ENCODE measurements at places on chromosomes 13 and 19.

DNA sequence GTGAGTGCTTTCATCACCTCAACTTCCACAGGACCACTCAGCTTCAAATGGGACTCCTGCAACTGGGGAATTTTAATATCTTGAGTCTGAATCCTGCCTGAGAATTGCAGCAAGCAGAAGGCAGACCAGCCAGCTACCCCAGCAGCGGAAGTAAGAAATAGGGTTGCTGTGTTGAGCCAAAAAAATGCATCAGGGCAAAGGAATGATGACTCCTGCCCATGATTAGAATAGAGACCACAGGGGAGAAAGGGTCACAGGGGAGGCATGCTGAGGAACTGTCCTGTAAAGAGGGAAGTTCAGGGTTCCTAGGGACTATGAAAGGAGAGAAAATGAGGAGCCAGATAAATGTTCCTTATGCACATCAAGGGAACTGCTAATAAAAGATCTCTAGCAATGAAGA is 370.2 kb downstream of the KCTD12 start:
- DNase-seq, result no peak

- no peak for DNase-seq
Observed at GRCh38 chr19:2329149-2329478, 630 bp downstream of the SPPL2B start.

DNA sequence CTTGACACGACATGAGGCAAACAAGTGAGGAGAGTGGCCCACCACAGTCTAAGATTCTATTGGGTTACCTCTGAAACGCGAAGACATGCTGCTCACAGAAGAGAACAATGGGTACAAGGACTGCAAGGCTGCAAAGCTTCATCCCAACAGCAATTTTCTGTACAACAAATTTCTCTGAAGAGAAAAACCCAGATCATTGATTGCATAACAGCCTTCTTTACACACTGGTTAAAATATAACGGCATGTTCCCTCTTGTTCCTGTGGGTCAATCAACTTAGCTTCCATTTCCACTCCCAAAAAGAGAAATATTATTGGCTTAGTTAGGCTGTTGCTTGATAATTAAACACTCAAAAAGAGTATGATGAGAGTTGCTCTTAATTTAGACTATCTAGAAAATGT is at the start of gene CPB2:
Gene CPB2, minus strand, starts transcription at position 166 of the 400 bp plus-strand sequence. Its CDS starts 24 bp downstream, at position 142.
- no peak for DNase-seq

DNA sequence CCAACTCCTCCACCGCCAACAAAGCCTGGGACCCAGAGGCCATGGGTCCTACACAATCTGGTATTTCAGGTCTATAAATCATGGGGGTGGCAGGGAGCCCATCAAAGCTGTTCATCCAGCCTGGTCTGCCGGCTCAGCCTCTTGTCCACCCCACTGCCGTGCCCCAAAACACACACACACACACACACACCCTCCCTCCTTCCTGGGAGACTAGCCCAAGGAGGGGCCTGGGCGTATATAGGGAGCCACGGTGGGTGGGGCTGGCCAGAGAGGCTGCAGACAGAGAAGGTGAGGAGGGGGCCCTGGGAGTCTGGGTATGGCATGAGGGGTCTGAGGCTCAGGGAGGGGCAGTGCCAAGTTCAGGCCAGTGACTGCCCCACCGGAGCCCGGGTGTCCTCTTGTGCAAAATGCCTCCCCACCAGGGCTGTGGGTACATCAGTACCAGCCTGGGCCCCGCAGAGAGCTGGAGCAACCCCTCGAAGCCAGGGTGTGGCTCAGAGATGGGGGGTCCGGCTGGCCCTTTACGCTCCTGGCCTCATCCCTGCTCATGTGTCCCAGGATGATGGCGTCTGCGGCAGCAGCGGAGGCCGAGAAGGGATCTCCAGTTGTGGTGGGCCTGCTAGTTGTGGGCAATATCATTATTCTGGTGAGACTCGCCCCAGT is at the start of gene UPK1A:
Gene UPK1A, plus strand, starts transcription at position 267 of the 663 bp plus-strand sequence. Its CDS starts 296 bp downstream, at position 563.
- DNase-seq, result no peak

- no peak for DNase-seq
Observed at GRCh38 chr13:23639674-23640073, 69.5 kb downstream of the TNFRSF19 start.

DNA sequence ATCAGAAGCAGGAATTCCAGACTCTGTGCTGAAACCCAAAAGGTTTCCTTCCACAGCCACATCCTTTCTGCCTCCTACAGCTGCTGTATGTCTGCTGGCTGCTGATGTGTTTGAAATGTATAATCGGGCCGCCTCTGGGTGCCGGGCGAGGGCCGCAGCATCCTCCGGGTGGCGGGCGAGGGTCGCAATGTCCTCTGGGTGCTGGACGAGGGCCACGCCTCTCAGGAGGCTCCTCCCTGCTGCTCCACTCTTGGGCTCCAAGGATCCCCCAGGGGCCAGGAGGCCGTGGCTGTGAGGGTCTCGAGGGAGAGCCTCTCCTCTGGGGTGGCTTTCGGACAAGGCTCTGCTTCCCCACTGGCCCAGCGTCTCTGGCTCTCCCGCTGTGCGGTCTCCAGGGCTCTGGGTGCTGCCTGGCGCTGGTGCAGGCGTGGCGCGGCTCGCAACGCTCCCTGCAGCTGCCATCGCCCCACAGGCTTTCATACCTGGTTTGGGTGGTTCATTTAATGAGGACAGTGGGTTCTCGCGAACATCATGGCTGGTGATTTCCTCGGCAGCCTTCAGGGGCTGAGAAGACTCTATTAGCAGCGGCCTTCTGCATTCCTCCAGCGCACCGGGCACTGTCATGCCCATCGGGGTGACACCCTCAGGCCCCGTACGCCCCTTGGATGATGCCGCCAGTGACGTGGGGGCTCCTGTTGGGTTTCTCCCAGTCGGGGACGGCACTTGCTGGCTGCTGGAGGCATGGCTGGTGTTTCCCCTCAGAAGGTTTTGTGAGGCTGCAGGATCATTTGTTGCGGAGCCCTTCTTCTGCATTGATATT is 41.8 kb upstream of the GRTP1 start:
- DNase-seq, result no peak

DNA sequence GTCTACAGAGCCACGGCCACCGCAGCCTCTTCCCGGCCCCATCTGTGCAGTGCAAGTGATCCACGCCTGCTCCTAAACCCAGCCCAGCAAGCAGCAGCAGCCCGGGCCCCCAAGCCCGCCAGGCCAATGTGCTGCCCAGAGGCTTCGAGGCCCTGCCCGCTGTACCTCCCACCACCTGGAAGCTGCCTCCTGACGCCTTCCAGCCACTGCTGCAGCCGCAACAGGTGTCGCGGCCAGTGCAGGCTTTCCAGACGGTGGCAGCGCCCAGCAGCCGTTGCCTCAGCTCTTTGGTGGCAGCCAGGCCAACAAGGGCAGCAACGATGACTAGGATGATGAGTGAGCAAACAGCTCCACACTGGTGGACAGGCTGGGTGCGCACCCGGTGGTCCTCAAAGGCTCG is 50.2 kb upstream of the TPM4 start:
- DNase-seq, result no peak

GRCh38 chr19:41744850-41745249 is 10.5 kb upstream of the CEACAM6 start:
- no peak for DNase-seq

DNA sequence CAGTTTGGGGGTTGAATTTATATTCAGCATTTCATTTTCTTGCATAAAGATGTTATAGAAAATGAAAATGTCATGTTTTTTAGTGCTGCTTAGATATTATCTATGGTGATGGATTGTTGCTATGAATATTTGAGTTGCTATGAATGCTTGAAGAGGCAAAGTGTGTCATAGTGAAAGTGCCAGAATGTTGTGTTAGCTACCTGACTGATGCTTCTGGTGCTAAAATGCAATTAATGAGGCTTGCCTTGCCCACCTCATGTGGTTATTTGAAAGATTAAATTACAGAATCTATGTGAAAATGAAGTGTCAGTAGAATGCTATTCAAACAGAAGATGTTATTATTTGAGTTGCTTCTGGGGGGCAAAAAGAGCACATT is 62.7 kb upstream of the MYCBP2 start:
- DNase-seq, result no peak

DNA sequence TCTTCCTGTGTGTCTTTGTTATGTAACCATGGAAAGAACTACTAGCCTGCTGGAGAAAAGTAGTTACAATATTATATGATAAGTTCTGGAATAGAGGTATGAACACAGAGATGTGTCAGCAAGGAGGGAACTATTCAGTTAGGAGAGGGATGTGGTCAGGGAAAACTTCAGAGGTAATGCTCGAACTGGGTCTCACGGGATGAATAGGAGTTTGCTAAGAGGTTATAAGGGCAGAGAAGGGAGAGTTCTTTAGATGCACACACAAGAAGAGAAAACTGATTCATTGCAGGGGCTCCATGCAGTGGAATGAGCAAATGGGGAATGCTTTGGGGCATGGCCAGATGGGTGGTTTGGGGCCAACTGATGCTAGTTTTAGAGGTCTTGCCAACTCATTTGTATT is 46.0 kb upstream of the SIAH3 start:
- DNase-seq, result no peak

DNA sequence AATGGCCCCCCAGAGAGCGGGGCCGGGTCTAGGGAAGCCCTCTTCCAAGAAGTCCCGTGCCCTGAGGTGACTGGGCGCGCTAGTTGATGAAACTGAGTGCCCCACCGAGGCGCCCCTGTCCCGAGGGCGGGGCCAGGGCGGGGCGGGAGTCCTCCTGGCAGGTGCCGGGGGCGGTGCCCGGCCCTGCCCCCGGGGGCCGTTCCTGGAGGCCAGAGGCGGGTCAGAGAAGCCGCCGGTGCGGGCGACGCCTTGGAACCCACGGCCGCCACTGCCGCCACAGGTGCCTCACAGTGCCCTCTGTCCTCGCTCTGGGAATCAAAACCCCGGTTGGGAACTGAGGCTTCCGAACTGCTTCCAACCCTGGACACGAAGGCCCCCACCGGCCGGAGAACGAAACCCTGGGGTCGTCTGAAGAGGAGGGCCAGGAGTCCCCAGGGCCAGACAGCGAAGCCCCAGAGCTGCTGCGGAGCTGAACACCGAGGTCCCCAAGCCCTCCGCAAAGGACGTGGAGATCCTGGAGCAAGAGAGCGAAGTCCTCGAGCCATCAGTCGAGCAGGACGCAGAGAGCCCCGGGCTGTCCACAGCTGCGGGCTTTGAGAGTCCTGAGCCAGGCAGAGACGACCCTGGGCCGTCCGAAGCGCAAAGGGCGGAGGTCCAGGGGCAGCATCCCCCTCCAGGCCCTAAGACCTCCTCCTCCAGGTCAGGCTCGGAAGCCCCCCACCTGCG is at the start of gene MISP3:
Gene MISP3, plus strand, starts transcription at position 252 of the 726 bp plus-strand sequence. CDS start 524 bp downstream, outside the sequence.
- peak; percentile 58 for DNase-seq

DNA sequence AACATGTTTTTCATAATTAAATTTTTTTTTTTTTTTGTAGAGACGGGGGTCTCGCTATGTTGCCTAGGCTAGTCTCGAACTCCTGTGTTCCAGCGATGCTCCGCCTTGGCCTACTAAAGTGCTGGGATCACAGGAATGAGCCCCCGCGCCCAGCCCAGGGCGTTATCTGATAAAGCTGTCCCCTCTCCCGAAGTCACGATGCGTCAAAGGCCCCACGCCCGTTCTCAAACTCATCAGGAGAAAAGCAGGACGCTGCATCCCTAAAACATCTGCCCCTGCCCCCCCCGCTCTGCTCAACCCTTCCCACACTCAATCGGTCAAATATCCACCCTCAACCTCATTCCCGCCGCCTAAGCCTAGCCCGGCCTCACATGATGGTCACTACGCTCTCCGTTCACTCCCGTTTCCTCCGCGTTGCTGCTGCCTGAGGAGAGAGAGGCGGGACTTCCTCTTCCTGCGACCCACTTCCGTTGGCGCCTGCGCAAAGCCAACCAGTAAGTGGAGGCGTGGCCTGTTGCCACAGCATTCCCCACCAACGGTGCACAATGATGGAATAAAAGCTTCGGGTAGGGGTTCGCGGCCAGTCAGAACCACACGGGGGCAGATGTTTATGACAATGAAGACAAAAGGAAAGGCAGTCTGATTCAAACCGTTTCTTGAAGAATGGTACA is at the start of gene SNRPD2:
Gene SNRPD2, minus strand, starts transcription at position 438 of the 671 bp plus-strand sequence. Its CDS starts 65 bp downstream, at position 373.
- peak; percentile 96 for DNase-seq

- DNase-seq, result no peak
Observed at GRCh38 chr19:5621311-5621944, 1.1 kb downstream of the SAFB2 start.

DNA sequence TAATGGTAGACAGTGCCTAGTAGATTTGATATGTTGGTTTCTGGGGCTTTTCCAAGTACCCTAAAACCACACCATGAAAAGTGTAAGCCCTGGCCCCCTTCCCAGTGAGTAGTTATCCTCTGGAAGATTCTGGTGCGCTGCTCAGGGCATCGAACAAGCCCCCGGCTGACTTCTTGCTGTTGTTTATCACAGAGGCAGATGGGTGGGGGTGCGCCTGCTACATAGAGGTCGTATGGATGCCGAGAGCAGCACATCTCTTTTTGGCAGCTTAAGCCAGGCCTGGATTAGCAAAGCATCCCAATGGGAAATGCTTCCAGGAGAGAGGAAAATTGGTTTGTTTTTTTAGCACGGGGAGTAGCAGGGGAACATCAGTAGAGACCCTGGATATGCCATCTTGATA is 26.3 kb upstream of the SPATA13 start:
- no peak for DNase-seq

- peak; percentile 38 for DNase-seq
Observed at GRCh38 chr19:3785451-3785937, 687 bp downstream of the MATK start.

GRCh38 chr13:35733827-35734226 is 257.3 kb upstream of the MAB21L1 start:
- DNase-seq, result no peak

- DNase-seq, result no peak
Observed at GRCh38 chr13:49213997-49214916, 5.9 kb upstream of the MLNR start.

- no peak for DNase-seq
Observed at GRCh38 chr13:94692030-94692429, 20.3 kb downstream of the SOX21 start.

- DNase-seq, result peak; percentile 43
Observed at GRCh38 chr19:42250666-42251531, 4.0 kb downstream of the ERF start.

GRCh38 chr13:96734499-96734898 is 259.8 kb downstream of the OXGR1 start:
- DNase-seq, result no peak

- DNase-seq, result no peak
Observed at GRCh38 chr13:59409211-59409610, 754.5 kb downstream of the DIAPH3 start.

DNA sequence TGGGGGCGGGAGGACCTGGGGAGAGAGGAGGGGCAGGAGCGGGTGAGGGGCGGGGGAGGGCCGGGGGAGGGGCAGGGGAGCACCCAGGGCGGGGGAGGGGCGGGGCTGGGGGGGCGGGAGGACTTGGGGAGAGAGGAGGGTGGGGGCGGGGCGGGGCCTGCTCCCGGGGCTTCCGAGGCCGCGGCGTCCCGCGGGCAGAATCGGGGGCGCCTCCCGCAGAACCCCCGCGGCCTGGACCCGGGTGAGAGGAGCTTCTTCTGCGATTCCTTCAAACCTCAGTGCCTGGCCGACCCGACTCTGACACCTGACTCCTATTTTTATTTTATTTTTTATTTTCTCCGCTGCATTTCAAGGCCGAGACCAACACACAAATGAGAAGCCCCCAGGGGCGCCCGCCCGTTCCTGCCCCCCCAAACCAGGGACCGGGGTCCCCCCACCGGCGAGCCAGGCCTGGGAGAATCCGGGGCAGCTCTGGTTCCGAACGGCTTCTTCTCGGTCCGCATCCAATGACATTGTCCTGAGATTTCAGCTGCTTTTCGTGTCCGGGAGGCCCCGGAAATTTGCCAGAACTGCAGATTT is 470 bp upstream of the GRTP1 start:
- DNase-seq, result peak; percentile 18

Measured in activated CD4-positive, alpha-beta memory T cell treated with anti-CD3 and anti-CD28 coated beads for 36 hours (primary cell).